Activated CD4-positive, CD25-positive, alpha-beta regulatory T cell (primary cell): ENCODE measurements at places on chromosomes 6 and 20.
A peak's percentile ranks its signal among the peaks of the same experiment; 100 is the strongest.

GRCh38 chr6:138455746-138456400 is 43.4 kb downstream of the NHSL1 start:
- DNase-seq: peak; percentile 14

DNA sequence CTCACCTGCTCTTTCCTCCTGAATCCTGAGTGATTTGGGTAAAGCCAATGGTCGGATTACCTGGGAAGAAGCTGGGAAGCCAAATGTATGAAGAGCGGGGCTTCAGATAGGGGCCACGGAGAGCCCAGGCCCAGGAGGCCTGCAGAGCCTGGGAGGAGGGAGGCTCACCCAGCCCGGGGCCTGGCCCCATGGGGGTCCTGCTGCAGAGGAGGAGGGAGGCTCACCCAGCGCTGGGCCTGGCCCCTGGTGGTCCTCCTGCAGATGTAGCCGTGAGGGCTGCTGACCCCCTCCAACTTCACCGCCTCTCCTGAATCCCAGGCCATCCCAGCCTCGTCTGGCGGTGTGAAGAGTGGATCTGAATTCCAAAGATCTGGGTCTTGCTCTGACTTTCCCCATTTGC is 368.4 kb downstream of the THBS2 start:
- no peak for DNase-seq

- no peak for DNase-seq
Observed at GRCh38 chr6:7440476-7440875, 50.9 kb downstream of the RIOK1 start.

- DNase-seq: no peak
Observed at GRCh38 chr6:144415014-144415413, 129.9 kb downstream of the UTRN start.

DNA sequence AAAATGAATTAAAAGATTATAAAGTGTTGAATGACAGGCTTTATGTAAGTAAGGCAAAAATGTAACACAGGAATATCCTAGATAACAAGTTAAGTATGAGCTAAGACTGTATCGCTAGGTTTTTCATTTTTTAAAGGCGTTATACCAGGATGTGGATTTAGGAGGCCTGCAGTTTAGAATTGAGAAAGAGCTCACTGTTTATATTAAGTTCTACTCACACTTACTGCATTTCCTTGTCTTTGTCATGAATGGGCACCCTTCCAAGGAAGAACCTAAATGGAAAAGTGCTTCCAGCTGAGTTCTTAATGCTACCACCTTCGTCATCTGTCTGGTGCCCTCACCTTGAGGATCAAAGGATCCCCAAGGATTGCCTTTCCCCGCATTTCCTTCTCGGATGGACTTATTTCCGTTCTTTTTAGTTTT is 148.7 kb downstream of the SOX4 start:
- no peak for DNase-seq

DNA sequence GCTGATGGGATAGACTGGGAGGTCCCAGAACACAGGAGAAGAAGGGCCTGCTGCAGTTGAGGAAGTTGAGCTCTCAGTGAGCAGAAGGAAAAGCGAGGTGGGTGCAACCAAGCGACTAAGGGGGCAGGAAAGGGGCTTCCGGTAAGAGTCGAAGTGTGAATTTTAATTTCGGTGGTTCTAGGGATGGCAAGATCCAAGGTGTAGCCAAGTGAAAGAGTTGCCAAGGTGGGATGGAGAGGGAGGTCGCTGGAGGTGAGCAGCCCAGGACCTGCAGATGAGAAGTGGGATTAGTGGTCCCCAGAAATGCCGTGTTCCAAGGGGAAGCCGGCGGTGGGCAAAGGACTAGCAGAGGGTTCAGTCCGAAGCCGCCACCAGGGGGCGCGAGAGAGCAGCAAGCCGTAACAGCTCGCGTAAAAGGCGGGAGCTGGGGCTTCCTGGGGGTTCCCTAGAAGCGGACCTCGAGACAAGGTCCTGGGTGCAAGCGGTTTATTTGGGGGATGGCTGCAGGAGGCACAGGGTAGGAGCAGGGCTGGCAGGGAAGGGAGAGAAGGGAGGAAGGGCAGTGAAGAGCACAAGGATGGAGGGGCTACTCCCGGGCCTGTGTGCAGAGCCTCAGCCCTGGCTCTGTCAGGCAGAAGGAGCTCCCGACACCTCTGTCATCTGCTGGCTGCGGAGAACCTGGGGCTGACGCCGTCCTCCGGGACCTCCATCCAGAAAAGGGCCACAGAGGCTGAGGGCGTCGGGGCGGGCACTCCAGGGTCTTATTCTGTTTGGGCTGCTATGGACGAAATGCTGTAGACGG is 103.6 kb downstream of the PAX1 start:
- peak; percentile 4 for DNase-seq

- no peak for DNase-seq
Observed at GRCh38 chr6:150622941-150623874, 23.5 kb downstream of the PLEKHG1 start.

- DNase-seq: no peak
Observed at GRCh38 chr20:47468290-47469050, 33.2 kb upstream of the NCOA3 start.

- DNase-seq: no peak
Observed at GRCh38 chr6:2507521-2508037, 243.1 kb downstream of the MYLK4 start.

GRCh38 chr6:37489697-37490336 is 9.9 kb downstream of the CCDC167 start:
- no peak for DNase-seq

DNA sequence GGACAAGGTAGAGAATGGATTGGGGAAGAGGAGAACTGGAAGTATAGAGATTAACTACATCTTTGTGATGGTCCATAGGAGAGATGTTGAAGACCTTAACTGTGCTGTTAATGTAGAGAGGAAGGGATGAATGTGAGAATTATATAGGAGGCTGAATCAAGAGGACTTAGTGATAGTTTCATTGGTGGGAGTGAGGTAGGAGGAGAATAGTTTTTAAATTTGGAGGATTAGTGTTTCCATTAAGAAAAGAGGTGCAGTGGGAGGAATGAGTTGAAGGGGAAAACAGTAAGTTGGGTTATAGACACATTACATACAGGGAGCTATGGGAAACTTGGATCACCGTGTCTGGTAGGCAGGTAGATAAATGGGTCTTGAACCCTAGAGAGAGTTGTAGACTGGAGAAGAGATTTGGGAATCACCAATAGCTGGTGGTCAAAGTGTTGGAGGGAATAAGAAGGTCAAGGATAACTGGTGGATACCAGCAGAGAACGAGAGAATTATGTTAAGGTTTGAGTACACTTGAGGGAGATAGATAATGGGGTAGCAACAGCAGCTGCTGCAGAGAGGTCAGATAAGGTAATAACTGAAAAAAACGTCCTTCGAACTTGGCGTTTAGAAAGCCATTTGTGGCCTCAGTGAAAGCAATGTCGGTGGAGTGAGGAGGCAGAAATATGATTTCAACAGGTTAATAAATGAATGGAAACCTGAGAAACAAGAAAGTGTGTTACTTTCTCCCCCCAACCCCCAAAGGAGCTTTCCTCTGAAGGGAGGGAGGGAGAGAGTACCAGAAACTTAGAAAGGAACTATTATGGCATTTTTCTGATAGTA is 3.1 kb downstream of the C6orf89 start:
- no peak for DNase-seq

DNA sequence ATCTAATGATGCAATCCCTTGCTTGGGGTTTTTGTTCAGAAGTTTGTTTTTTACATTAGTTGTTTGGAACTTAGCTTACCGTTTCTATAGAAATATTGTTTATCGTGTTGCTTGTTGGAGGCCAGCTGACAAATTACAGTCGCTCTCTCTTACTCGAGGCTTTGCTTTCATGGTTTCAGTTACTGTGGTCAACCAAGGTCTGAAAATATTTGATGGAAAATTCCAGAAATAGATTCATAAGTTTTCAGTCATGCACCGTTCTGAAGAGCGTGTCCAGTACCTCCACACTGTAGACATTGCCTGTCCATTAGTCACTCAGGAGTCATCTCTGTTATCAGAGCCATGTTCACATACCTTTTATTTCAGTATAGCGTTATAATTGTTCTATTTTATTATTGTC is 47.9 kb downstream of the DEK start:
- no peak for DNase-seq

DNA sequence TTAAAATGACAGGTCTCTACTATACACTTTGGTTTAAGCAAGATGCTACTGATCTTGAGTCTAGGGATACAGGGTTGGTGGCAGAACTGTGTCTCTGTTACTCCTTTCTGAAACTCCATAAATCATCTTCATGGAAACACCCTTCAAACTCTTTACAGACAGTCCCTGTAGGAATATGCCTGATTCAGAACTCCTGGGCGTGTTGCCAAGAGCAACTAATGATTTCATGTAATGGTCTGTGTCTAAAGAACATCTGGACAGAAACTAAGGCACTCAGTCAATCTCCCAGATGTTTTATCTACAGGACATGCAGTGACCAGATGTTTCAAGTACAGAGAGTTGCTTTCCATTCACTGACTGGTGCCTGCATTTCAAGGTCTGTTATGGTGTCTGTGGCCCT is 464.4 kb upstream of the CHD6 start:
- DNase-seq: no peak

GRCh38 chr6:16731478-16732051 is 29.7 kb downstream of the ATXN1 start:
- no peak for DNase-seq

DNA sequence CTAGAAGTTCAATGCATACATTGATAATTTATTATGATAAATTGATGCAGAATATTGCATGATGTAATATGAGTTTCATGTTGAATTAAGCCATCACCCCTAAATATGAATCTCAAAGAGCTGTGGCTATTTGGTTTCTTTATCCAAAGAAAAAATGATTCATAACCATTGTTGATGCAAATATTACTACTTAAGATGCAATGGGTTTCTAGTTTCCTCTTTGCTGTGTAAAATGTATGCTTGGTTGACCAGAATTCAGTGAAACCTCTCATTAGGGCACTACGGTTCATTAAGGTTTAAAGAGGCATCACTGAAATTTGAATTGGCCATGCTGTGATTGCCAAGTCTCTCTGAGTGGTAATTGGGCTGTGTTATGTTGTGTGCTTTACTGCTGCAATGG is 492.5 kb upstream of the FLRT3 start:
- no peak for DNase-seq

GRCh38 chr6:111920578-111920977 is 47.3 kb upstream of the FYN start:
- no peak for DNase-seq

DNA sequence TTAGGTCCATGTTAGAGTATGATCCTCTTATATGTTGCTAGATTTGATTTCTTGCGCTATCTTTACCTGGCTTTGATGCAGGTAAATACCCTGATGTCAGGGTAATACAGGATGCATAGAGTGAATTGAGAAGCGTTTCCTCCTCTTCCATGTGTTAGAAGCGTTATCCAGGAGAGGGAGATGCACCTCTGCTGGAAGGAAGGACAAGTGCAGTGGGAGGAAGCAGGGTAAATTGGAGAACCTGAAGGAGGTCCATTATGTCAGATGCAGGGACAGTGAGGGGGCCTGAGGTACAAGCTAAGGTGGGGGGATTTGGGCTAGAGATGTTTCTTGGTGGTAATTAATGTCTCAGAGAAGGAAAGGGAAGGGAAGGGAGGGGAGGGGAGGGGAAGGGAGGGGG is 7.7 kb downstream of the SHLD1 start:
- DNase-seq: no peak
